Right ventricle myocardium inferior (tissue), 1 donor: ENCODE measurements at places on chromosomes 7 and 10.

DNA sequence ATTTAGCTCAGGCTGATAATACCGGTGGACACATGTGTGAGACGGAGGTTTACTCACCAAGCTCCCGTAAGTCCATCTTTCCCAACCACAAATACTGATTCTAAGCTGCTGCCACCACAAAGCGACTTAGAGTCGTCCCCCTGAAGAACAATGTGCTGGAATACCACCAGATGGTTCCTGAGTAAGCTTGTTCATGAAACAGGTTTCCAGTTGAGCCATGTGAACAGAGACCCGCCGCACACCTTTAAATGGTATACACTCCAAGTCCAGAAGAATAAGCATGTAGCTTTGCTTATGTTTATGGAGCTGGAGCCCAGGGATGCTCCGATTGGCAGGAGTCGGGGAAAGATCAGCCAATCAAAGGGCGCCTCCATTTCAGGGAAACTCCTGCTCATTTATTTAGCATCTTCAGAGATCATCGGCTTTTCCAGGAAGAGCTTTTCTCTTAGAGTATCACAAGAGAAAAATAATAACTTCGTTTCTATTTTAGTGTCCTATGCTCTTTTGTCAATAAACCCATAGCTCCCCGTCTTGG lies 261.6 kb upstream of the AOAH start:
- no peak for DNase-seq

GRCh38 chr7:116552602-116553001 lies 27.8 kb downstream of the CAV1 start:
- DNase-seq, result no peak

DNA sequence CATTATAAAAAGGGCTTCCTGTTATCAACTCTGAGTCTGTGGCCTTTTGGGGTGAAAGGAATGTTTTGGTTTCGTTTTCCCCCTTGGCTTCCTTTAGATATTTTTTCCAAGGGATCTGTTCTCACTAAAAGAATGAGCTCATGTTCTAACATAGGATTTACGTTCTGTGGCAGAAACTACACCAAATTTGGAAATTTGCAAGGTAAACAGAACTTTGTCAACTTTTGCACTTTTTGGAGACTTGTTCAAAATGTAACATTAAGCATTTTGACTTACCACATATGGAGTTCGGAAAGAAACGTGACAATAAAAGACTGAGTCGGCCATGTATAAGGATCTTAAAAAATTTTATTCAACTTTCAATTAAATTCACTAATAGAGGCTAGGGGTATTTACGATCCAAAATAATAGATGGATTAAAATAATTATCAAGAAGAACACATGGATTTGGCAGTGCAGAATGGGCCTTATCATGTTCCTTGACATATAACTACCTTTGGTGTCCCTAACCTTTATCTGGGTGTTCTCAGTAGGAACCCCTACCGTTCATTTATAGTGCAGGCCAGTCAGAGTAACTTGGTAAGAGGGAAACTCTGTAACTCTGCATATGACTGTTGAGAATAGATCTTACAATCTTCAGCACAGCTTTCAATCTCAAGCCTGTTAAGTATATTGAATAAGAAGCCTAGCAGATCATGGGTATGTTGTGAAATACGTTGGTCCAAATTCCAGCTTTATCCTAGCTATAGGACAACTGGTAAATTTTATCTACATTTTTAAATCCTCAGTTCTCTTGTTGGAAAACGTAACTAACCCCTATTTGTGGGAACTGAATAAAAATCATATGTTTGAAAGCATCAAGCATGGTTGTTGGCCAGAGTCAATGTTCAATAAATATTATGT lies 11.8 kb downstream of the CPED1 start:
- no peak for DNase-seq

DNA sequence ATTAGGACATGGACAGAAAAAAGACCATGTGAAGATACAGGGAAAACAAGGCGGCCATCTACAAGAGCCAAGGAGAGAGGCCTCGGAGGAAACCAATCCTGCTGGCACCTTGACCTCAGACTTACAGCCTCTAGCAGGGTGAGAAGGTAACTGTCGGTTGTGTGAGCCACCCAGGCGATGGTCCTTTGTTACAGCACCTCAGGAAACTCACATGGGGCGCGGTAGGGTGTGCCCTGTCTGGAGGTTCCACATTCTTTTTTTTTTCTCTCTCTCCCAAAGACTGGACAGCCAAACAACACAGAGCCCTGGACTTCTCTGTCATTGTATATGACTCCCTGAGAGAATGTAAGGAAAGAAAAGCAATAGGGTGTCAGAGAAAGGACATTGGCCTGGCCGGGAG lies 163.2 kb downstream of the KCNMA1 start:
- DNase-seq, result no peak

- DNase-seq, result no peak
Measured at GRCh38 chr10:59879363-59879913, 26.9 kb downstream of the CCDC6 start.

GRCh38 chr7:133452577-133452976 lies 199.7 kb downstream of the EXOC4 start:
- no peak for DNase-seq

GRCh38 chr7:38367301-38367890 lies 94.0 kb upstream of the TARP start:
- no peak for DNase-seq

GRCh38 chr7:6478186-6478585 lies 30.4 kb upstream of the DAGLB start:
- no peak for DNase-seq

- DNase-seq, result no peak
Measured at GRCh38 chr7:111051832-111052231, 39.1 kb upstream of the LRRN3 start.

- no peak for DNase-seq
Measured at GRCh38 chr7:86954971-86955370, 104.5 kb downstream of the ELAPOR2 start.

- DNase-seq, result no peak
Measured at GRCh38 chr7:29859524-29860185, 53.3 kb downstream of the WIPF3 start.

GRCh38 chr7:37833107-37833817 lies 15.1 kb upstream of the NME8 start:
- DNase-seq, result peak; percentile 72

DNA sequence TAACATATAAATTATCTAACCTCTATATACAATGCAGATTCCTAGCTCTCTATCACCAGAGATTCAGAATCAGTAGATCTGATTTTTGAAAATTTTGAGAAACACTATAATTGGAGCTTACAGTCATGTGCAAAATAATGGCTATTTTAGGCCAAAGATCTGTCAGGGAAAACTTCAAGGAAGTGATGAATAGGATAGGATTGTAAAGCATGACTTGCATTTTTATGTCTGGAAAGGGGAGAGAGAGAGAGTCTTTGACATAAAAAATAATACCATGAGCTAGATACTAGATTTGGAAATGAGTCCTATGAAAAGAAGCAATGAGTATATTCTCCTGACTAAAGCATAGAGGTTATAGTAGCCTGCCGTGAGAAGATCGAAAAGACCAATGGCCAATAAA lies 181.1 kb downstream of the SDHAF3 start:
- DNase-seq, result no peak

DNA sequence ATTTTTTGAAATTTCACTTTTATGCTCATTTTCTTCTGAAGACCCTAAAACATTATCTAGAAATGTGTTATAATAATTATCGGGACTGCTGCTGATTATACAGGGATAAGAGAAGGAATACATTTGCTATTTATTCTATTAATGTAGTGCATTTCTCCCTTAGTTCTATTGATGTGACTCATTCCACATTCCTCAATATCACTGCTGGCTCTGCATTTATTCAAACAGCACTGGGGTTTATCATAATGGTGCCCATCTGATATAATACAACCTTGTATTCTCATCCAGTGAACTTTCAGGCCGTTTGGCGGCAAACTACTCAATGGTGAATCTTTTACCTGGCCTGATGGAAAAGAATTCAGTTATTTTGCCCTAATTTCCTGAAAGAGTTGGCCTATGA lies 7.8 kb downstream of the KCND2 start:
- no peak for DNase-seq

DNA sequence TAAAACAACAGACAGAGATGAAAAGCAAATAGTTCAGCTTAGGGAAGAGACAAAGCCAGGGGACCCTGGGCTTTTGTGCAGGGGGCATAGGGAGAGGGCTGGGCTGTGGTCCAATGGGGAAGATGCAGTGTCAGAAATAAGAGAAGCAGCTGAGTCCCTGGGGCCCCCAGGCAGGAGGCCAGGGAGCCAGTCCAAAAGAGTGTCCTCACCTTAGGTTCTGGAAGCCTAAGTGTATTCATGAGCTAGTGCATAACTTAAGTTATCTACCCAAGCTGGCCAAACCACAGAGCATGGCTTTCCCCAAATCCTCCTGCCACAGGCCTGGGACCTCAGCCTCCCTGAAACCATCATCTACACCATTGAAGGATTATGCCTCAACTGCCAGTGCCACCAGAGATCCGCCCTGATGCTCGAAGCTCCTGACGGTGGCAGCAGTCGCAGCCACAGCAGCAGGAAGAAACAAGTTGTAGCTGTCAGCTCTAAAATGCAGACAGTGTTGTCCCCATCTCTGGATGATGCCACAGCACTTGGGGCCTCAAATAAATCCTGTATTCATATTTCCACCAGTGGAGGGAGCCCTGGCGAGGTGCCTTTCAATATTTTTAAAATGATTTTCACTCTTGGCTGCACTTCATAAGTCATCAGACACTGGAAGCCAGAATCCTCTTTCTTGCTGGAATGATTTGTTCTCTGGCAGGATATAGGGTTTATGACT lies 574.6 kb downstream of the GRID1 start:
- no peak for DNase-seq

- no peak for DNase-seq
Measured at GRCh38 chr10:30854656-30855055, 177.0 kb downstream of the ZNF438 start.

GRCh38 chr7:38394660-38395059 lies 121.2 kb upstream of the TARP start:
- no peak for DNase-seq

DNA sequence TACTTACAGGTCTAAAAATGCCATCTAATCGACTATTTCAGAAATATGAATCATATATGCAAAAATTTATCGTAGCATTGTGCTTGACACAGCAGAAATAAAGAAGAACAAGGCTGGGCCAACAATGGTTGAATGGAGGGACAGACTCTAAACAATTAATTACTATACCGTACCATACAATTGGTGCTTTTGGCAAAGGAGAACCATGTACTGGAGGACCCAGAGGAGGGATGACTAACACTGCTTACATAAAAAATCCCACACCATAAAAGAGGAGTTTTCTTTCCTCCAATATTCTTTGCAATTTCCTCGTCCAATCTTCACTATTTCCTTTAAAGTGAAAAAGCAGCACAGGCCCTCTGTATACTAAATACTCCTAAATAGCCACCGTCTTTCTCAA lies 94.1 kb downstream of the SGMS1 start:
- no peak for DNase-seq

GRCh38 chr10:44853148-44853734 lies 57.9 kb upstream of the TMEM72 start:
- no peak for DNase-seq

- DNase-seq, result no peak
Measured at GRCh38 chr10:14918964-14919363, 34.9 kb downstream of the DCLRE1C start.

GRCh38 chr7:12731775-12732174 lies 44.3 kb downstream of the ARL4A start:
- no peak for DNase-seq

- DNase-seq, result no peak
Measured at GRCh38 chr7:36726311-36726710, 2.0 kb upstream of the AOAH start.

GRCh38 chr10:31321396-31321941 lies 2.5 kb downstream of the ZEB1 start:
- no peak for DNase-seq

- DNase-seq, result no peak
Measured at GRCh38 chr10:48691812-48692528, 7.3 kb downstream of the WDFY4 start.

GRCh38 chr7:131032786-131033185 lies 294.9 kb upstream of the MKLN1 start:
- no peak for DNase-seq

GRCh38 chr7:133530682-133531081 lies 277.8 kb downstream of the EXOC4 start:
- DNase-seq, result no peak

DNA sequence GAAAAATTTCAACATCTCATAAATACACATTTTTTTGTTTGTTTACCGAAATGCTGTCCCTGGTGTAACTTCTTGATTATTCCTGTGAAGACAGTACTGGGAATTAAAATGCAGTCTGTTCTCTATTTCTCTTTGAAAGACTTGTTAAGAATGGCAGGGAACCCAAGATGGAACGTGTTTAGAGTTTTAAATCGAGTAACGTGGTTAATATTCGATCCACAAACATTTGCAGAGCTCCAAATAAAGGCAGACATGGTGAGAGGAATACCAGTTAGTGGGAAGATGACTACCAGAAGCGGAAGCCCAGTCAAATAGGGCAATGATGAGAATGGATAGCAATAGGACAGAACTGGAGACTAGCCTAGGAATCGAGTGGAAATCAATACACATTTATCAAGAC lies 6.7 kb downstream of the PON3 start:
- no peak for DNase-seq

DNA sequence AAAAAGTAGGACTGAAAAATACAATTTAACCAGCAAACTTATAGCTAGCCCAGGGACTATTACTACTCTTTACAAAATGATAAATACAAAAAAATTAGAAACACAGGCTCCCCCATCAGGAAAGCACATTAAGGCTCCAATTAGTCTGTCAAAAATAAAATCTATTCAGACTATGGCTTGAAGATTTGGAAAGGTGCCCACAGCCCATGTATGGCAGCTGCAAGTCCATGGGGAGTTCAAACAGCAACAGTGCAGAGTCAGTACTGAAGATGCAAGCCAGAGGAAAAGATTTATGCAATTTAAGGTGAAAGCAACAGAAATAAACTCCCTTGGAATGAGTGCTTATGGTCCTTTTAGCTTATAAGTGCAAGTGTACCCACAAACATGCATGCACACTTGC lies 29.7 kb downstream of the IMMP2L start:
- DNase-seq, result no peak

DNA sequence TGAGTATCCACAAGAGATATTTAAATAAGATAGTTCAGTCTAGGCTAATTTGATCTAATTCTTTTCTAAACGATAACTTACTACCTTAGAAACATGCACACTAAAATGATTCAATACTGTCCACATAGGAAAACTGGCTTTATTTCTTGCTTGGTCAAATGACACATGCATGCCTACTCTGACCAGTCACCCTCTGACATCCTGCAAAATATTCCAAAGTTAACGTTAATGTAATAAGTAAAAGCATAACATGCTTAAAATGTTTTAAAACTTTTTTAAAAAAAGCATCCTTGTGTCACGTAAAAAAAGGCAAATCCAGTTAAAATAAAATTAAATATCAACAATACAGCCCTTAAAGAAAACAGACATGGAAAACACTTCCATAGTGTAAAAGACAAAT lies 70.2 kb downstream of the UBE2H start:
- DNase-seq, result no peak

DNA sequence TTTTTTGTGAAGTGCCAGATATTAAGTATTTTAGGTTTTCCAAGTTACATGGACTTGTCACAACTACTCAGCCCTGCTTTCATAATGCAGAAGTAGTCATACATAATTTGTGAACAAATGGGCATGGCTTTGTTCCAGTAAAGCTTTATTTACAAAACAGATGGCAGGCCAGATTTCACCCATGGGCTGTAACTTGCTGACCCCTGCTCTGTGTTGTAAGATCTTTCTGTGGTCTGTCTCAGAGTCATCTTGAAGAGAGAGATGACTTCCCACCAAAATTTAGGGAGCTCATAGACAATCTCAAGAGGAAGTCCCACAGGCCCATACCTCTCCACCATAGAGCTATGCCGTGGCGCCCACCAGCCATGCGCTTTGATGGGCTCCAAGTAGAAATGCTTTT lies 616.1 kb downstream of the LRMDA start:
- no peak for DNase-seq

GRCh38 chr10:71964098-71964742 lies at the start of gene CHST3:
TSS of gene CHST3 (plus strand) at chr10:71964395. CDS start at chr10:72005843, 41,448 bp downstream.
- peak; percentile 88 for DNase-seq
